ENCODE measurements at places on chromosomes 4 and X.

- no peak for DNase-seq
These were observed 107.3 kb upstream of the PABPC4L start for GRCh38 chr4:134308910-134309309.

DNA sequence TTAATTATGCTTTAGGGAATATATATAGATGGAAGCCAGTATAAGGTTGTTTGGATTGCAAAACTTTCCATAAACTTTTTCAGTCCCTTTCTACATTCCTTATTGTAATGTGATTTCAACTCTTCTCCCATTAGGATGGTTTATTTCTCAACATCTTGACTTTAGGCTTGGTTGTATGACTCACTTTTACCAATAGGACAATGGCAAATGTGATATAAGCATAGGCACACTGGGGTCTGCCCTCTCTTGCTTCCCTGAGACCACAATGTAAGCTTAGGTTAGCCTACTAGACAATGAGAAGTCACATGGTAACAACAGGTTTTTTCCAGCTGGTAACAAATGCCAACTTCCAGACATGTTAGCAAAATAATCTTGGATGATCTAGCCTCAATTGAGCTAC is 163.3 kb upstream of the RBPJ start:
- no peak for DNase-seq

DNA sequence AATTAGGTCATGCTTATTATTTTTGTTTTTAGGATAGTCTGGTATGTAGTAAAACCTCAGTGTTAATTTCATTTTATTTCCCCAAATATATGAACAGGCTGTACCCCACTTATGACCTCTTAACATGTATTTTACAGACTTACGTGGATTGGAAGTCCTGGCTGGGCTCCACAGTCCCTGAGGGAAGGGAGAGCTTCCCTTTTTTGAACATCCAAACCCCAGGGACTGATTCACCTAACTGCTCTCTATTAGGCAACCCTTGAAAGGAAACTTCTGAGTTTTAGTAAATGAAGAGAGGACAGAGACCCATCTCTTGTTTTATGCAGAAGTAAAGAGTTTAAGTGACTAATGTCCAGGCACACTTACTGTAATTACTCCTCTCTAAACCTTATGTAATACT is 233.1 kb upstream of the SPRY1 start:
- DNase-seq = no peak

DNA sequence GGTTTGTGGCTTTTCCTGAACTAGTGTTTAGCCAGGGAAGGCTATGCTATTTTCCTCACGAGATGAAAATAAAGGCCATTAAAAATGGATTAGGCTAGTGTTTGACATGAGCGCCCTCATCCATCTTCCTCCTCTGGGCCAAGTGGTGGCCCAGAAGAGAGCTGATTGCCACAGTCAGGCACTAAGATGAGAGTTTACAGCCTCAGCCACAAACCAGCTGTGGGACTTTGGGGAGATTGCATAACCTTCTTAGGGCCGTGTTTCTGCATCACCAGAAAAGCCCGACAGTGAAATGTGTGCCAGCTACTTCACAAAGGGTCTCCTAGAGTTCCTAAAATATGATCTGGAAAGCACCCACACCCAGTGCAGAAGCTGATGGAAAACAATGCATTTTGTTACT is 42.3 kb upstream of the LNX1 start:
- DNase-seq = no peak

- peak; percentile 44 for DNase-seq
These were observed 65.3 kb downstream of the EGF start for GRCh38 chr4:109977854-109978501.

GRCh38 chr4:141534985-141535384 is 101.4 kb upstream of the IL15 start:
- DNase-seq = no peak

- DNase-seq = no peak
These were observed 332 bp upstream of the RENBP start for GRCh38 chrX:153944800-153945150.

GRCh38 chr4:152385551-152385950 is 150.3 kb downstream of the FBXW7 start:
- no peak for DNase-seq

GRCh38 chr4:91171217-91171616 is 1044.0 kb downstream of the CCSER1 start:
- no peak for DNase-seq

DNA sequence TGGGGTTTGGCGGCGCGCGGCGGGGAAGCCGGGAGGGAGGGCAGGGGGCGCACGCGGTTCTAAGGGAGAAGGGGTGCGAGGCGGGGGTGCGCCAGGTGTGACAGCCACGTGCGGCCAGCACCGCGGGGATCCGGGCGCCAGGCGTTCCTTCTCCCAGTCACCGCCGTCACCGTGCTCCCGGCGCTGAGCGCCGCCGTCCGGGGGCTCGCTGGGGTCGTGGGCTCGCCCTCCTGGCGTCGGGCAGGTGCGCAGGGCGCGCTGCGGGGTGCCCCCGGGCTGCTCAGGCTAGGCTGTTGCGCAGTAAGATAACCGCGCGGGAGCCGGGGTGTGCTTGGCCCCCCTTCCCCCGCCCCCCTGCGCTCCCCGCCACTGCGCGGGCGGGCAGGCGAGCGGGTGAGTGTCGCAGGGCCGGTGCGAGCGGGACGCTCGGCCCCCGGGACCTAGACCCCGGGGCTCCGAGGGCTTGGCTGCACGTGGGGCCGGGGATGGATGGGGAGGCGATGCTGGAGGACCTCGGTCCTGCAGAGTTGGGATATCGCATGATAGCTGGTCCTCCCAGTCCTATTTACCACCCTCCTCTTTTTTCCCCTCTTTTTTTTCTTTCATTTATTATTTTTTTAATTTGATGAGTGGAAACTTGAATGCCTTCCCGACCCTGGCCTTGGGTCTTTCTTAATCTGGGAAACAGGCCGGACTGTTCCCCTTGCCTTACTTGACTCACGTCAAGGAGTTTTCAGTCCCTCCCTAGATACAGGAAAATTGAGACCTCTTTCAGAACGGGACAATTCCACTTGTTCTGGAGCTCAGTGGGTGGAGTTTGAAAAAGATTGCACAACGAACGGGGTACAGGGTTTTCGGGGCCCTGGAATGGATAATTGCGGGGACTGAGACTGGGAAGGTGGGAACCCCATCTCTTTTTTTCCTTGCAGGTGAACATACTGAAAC is 797 bp downstream of the TXLNG start:
- DNase-seq = no peak

DNA sequence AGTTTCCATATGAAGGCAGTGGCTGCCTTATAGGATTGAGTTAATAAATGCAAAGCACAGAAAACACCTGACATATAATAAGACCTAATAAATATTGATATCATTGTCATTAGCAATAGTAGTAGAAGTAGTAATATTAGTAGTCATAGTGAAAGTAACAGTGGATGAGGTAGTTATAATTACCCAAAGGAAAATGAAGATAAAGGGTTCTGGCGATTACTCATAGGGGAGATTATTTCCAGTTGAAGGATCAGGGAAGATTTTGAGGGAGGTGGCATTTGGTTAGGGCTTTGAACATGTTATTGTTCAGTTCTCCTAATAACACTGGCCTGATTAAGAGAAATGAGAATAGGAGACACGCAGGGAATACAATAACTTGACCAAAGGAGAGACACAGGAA is 131.9 kb upstream of the GPRIN3 start:
- no peak for DNase-seq

DNA sequence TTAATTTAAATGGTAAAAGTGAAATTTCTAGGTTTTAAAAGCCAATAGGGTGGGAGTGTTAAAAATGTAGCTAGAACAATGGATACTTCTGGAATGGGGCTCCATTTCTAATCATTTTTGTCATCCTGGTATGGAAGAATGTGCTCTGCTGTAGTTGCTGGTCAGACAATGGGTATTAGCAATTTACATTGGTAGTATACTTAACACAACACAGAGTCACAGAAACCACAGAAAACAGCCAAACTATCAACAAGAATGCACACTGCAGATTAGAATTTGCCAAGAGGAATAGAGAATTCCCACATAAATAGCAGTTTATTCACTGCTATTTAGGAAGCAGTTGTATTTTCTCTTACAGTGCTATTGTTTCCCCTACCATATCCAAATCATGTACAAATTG is 319.6 kb downstream of the PPP3CA start:
- no peak for DNase-seq

GRCh38 chr4:10074767-10075105 is 41.9 kb downstream of the WDR1 start:
- no peak for DNase-seq

DNA sequence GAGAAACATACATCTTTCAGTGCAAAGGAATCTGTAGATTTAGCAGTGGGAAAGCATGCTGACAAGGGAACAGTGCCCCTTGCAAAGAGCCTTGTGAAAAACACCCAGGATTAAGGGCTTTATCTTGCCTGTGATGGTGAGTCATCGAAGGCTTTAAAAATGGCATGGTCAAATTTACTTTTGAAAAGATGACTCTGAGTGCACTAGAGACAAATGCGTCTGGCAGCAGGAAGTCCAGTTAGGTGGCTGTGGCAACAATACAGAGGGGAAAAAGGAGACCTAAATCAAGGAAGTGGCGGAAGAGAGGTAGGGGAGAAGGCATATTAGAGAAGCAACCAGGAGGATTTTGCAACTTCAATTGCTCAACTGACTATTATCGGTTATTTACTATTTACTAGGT is 472.6 kb upstream of the CPEB2 start:
- DNase-seq = no peak

- no peak for DNase-seq
These were observed 102.3 kb downstream of the ADRA2C start for GRCh38 chr4:3868211-3869173.

DNA sequence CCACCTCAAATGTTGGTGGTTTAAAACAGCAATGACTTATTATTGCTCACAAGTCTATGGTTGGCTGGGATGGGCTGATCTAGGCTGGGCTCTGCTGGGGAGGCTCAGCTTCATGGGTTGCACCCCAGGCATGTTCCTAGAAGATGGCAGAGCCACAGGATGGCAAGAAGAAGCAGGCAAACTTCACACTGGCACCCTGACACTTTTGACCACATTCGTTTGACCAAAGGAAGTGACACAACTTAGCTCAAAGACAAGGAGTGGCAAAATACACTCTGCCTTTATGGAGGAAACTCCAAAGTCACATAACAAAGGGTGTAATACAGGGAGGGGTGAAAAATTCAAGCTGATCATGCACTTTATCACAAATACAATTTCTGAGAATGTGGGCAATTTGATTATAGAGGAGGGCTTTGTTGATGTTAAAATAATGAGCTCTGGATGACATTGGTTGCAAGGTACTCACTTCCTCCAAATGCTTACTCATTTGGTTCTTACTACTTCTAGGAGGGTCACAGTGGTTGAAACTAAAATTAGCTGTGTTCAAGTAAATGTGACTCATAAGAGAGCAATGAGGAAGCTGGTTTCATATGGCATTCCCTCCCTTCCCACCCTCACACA is 249.2 kb upstream of the RPS6KA3 start:
- DNase-seq = no peak

- DNase-seq = no peak
These were observed 302.9 kb upstream of the FAM241A start for GRCh38 chr4:111842336-111842735.

- no peak for DNase-seq
These were observed 9.9 kb downstream of the PRDM8 start for GRCh38 chr4:80207172-80207583.

DNA sequence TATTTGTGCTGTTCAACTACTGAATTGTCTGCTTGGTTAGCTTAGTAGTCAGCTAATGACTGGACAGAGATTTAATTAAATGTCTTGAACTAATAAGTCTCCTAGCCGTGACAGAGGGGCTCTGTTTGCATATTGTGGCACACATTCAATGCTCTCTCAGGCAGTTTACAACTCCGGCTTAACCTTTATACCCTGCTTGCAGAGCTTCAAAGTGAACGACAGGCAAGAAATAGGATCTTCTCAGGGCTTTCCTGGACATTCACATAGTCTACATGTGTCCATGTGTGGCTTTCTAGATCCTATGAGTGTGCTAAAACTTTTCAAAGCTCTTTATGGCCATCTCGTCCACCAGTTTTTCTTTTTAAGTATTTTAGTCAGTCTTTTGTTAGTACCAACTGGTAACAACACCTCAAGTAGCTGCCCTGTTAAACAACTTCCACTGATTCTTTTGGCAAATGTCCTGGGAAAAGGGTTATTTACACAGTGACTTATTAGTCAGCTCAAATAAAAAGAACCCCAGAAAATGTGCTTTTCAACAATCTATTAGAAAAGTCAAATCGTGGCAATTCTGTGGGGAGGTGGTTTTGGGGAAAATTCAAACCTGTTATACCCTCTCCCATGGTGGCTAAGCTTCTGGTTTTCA is 28.6 kb downstream of the OR13H1 start:
- no peak for DNase-seq

- no peak for DNase-seq
These were observed 20.4 kb downstream of the PIN4 start for GRCh38 chrX:72201836-72202536.
